NCI-H1417 treated with DMSO at 0.1 percent for 48 hours (cell line): ENCODE measurements at places on chromosomes 1 and 21.

- no peak for DNase-seq
Measured at GRCh38 chr1:176601348-176601747, 138.4 kb downstream of the PAPPA2 start.

DNA sequence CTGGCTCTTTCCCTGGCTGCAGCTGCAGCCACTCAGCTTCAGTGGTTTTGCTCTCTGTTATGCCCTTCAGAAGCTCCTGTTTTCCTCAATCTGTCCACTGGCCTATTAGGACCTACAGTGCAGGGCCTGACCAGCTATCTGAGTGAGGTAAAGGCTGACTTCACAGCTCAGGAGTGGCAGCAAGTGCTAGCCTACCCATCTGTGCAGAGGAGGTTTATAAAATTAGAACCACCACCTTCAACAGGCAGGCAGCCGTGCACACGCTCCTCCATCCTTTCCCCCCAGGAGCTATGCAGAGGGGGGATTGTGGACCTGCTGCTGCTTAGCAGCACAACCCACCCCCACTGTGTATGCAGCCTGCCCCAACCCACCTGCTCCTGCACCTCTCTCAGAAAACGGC lies 8.3 kb downstream of the ADAR start:
- no peak for DNase-seq

DNA sequence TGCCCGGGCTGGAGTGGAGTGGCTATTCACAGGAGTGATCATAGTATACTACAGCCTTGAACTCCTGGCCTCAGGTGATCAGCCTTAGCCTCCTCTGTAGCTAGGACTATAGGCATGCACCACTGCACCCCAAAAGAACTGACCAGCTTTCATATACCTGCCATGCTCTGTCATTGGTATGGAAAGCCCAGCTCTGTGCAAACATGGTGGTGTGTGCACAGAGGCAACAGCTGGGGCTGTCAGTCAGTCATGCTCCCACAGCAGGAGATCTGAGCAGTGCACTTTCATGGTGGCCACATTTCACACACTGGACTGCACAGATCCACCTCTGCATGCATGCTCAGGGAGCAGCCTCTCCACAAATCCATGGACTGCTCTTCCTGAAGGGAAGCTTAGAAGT lies 8.8 kb upstream of the JAK1 start:
- DNase-seq, result no peak

GRCh38 chr1:159775716-159776115 lies 5.0 kb upstream of the DUSP23 start:
- no peak for DNase-seq

- DNase-seq, result no peak
Measured at GRCh38 chr21:27359141-27359540, 392.3 kb upstream of the ADAMTS5 start.

DNA sequence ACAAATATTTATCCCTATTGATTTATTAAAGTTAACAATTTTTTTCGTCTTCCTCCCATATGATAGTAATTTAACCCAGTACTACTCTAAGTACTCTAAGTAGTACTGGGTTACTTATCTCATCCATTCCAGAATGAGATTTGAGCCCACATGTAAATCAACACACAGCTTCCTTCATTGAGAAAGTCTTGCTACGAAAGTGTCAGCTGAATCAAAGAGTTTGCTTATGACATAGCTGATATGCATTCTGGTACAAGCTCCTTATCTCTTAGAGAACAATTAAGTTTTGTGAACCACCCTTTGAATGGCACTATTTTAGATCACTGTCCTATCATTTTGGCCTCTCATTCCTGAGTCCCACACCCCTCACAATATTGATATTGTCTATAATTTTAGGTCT lies 2.4 kb upstream of the SLC44A3 start:
- DNase-seq, result no peak
